ENCODE measurements at places on chromosomes 12 and 14.

DNA sequence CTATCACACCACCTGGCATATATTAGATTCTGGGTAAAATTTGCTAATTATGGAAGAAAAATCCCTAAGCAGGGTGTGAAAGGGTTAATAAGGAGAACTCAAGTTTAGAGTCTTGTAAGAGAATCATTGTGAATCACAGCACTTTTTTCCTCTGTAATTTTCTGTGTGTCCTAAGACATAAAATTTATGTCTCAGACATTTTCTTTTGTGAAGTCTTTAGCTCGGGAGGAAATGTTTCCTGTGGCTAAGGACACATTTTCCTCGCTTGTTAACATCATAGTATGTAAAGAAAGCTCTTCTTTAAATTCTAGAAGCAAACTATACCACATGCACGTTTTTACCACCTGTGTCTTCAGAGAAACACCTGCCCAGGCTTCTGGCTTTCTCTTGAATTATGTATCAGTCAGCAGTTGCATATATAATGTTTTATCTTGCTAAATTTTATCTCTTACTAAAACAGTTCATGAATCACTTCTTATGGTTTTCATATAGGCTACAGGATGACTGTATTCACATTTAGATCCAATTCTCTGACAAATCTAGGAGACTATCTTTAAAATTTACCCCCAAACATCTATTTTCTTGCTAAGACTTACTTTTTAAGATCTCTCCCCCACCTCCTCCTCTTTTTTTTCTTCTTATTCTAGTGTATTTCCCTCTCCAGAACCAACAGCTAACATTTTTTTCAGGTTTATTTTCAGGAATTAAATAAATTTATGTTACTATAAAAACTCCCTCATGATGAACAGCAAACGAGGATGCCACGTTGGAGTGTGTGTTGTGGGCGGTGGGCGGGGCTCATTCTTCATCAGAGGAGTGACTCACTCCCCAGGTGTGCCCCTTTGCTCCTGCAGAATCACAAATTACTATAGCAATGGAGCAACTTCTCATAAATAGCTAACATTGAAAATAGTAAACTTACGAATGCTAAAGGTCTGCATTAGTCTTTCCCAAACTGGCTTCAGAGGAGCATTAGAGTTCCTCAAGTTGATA, 11.6 kb upstream of the CSRP2 start:
- no peak for DNase-seq

DNA sequence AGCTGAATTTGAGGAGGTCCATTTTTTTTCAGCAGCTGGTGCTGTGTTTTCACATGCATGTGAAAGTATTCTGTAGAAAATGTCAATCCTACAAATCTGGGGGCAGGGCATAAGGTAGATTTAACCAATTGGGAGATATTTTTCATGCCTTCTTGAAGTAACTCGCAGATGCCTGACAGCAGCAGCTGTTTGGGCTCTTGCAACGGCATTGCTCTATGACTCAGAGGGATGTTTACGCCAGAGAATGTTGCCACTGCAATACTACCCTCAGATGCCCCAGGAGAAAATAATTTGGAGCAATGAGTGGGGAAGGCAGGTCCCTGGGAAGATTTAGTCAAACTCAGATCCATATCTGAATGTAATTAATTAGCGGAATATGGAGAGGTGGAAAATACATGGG, 42.5 kb upstream of the MYBPC1 start:
- no peak for DNase-seq

- DNase-seq = peak; percentile 59
These were observed at the start of gene SEC23A for GRCh38 chr14:39102969-39103957. SEC23A (minus strand) TSS chr14:39103235; CDS start chr14:39096118, 7,117 bp downstream.

DNA sequence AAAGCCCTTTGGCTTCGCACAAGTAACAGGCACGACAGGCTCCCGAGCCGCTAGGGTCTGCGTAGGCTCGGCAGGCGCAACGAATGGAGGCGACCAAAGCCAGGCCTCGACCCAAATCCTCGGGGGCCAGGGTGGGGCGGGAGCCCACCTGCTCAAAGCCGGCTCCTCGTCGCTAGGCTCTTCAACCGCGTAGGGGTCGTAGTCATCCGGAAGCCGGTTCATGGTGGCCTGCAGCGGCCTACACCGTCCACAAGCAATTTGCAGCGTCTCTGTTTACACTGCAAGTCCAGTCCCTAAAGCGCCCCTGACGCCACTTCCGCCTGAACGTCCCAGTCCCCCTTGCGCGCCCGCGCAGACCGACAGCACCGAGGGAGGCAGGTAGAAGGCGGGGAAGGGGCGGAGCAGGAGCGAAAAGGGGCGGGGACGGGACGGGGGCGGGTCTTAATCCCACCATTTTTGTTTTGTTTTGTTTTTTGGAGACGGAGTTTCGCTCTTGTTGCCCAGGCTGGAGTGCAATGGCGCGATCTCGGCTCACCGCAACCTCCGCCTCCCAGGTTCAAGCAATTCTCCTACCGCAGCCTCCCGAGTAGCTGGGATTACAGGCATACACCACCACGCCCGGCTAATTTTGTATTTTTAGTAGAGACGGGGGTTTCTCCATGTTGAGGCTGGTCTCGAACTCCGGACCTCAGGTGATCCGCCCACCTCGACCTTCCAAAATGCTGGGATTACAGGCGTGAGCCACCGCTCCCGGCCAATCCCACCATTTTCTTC, at the start of gene EAPP:
Gene EAPP, minus strand, starts transcription at position 295 of the 774 bp plus-strand sequence. Its CDS starts 73 bp downstream, at position 222.
- no peak for DNase-seq

GRCh38 chr12:40655451-40655850, 36.8 kb upstream of the CNTN1 start:
- peak; percentile 65 for DNase-seq

- DNase-seq = no peak
These were observed 1.6 kb downstream of the OAS3 start for GRCh38 chr12:112939761-112940381.

- DNase-seq = no peak
These were observed 299.9 kb downstream of the ACSS3 start for GRCh38 chr12:81377771-81378170.

DNA sequence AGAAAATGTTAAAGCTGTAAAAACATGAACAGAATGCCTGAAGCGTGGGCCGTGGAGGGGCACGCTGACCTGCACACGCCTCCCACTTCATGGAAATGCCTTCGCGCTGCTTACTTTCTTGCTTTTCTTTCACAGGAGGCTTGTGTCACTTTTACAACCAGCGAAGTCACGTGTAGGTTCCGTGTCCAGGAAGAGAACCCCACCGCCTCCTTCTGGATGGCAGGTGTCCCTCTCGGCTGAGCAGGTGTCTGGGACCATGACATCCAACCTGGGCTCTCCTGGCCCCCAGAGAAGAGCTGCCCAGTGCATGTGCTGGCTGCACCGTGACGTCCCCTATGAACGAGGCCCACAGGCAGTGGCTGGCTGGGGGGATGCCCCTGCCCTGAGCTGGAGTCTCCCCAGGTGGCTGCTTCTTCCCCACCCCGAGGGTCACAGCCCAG, 345.0 kb upstream of the SFSWAP start:
- no peak for DNase-seq

DNA sequence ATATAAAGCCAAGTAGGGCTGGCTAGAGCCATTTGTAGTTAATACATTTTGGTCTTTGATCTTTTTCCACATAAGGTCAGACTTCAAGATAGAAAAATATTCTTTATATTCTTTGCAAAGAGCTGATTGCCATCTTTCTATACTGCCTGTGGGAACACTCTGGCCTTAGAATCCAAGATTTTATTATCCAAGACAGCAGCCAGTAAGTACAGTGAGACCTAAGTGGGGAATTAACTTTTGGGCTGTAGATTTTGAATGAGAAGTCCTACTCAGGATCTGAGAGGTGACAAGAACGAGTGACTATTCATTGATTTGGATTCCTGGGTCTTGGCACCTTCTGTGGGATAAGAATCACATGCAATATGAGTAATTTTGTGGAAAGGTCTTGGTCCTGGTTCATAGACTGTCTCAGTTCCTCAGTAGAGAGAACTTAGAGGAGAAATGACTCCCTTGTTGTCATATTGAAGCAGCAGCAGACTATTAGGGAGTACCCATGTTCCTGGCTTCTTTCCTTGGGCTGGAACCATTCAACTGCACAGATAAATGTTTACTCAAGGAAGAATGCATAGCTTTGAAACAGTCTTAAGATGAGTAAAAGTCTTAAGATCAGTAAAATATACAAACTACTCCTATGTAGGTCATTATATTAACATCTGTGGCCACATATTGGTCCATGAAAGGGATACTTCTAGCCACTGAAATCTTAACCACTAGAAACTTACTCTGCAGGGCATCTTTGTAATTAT, 353.8 kb downstream of the RAD51B start:
- no peak for DNase-seq

DNA sequence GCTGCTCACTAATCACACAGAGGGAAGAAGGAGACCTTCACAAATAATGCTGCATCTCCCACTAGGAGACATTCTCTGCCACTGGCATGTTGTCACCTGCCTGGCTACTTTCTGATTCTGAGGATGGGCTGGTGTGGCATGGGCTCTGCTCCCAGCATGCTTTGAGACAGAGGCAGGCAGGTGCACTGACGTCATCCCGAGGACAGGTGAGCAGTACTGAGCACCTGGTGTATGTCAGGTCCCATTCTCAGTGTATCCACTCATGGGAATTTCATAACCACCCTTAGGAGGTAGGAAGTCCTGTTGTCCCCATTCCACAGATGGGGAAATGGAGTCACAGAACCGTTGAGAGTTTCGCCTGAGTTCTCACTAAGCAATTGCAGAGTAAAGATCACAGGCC, 597.9 kb downstream of the VRK1 start:
- no peak for DNase-seq

DNA sequence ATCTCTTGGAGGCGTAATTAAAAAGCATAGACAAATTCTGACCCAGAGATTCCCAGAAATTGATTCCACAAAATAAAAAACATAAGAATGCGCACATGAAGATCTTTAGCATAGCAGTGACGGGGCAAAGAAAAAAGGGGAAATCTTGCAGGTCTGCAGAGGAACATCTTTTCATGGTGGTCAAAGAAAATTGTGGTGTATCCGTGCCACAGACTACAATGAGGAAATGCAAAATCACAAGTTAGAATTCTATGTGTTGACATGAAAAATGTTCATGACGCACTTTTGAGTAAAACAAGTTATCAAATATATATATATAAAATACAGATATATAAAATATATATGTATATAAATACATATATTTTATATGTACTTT, 101.6 kb downstream of the RIMBP2 start:
- DNase-seq = no peak
